ENCODE measurements at places on chromosomes 6 and 20.

DNA sequence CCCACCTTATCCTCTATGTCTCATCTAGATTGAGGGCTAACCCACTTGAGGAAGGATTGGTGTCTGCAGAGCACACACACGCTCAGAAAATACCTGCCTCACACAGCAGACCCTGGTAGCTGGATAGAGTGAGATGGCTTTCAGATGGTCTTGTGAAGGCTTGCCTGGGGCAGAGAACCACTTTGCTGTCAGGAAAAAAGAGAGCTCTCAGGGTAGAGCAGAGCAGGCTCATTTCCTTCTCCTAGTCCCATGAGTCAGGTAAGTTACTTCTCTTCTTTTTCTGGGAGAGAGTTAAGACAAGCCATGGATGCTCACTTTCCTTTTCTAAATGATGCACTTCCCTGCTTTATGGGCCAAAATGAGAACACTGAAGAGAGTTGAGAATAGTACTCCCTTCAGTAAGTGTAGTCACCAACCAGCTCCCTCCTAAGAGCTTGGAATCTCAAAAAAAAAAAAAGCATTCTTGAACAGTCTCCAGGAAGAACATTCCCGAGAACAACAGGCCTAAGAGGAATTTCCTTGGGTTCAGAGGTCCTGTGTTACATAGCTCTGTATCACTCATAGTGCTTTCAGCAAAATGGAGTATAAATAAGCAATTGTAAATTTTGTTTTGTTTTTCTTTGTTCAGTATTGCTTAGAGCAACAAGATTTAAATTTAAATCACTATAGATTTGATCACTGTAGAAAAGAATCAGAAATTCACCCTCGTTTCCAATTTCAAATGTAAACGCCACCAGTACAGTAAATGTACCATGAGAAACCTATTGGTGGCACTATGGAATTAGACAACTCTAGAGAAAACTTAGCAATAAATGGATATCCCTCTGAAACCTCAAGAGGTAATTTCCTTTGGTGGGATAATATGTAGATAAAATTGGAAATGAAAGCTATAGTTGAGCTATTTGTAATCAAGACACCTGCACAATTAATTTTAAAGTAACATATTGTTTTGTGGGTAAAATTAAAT is 530.3 kb downstream of the RFPL4B start:
- no peak for DNase-seq

DNA sequence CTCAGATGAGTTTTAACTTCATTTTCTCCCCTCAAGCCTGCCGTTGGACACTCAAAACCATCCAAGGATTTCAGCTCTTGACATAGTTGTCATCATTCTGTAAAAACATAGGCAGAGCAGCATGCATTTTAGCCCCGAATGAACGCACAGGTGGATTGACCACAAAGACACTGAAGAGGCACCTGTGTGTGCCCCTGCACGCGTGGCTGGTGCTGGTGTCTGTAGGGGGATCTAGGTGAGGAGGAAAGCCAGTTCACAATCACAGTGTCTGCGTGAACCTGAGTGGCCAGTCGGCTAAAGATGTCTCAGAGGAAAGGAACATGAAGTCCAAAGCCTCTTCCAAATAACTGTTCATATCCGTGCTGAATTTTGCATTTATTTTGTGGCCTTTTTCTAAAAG is 309.2 kb downstream of the QKI start:
- DNase-seq, result no peak

DNA sequence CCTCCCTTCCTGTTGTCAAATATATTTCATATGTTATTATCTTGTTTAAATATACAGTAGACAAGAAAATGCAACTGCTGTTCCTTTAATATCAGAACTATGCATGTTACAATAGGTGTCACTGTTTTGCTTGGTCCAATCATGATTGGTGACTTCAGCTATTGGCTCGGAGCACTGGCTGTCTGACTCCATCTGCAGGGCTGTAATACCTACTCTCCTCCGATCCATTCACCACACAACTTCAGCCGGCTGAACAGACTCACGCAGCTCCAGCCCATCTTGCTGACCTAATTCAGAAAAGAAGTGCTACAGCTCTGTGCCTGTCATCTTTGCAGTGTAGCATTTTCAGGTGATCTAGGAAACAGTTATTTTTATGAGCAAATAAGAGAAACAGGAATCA is at the start of gene BTBD3:
Gene BTBD3 (plus strand): TSS at position 231 of the 400 bp plus-strand sequence. CDS start 383 bp downstream, outside the sequence.
- peak; percentile 65 for DNase-seq

GRCh38 chr20:41133709-41134361 is 3.5 kb upstream of the PLCG1 start:
- DNase-seq, result no peak

GRCh38 chr6:107292715-107293271 is 166.6 kb downstream of the PDSS2 start:
- no peak for DNase-seq

- DNase-seq, result peak; percentile 18
These were observed 39.9 kb downstream of the PYGB start for GRCh38 chr20:25287631-25288290.

Measured in left ventricle myocardium superior (tissue), 1 donor.